Central memory CD4-positive, alpha-beta T cell (primary cell): ENCODE measurements at places on chromosomes 5 and 9.
A peak's percentile ranks its signal among the peaks of the same experiment; 100 is the strongest.

DNA sequence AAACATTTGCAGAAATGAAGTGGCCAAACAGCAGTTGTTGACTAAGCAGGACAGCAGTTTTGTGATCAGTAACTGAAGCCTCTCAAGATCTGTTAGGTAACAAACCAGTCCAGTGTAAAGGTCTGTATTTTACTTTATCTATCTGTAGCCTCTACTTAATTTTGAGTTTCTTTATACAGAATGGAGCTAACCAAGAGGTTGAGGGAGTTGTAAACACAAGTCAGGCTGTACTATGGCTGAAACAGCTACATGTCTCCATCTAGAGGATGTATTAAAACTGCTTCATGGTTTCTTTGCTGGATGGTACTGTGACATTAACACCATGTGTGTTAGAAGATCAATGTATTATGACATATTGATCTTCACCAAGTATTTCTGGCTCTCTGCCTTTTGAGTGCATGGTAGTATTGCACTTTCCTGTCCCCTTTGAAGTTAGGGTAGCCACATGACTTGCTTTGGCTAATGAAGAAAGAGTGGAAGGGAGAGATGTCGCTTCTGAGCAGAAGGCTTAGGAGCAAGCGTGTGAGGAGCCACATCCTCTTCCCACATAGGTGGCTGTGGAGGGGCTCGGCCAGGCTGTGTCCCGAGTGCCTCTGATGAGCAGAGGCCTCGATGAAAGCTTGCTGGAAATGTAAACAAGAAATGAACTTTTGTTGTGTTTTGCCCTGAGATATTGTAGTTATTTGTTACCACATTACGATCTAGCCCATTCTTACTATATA lies 105.6 kb upstream of the PCA3 start:
- peak; percentile 25 for DNase-seq

GRCh38 chr9:131379056-131379455 lies 14.8 kb upstream of the PRRC2B start:
- no peak for DNase-seq

DNA sequence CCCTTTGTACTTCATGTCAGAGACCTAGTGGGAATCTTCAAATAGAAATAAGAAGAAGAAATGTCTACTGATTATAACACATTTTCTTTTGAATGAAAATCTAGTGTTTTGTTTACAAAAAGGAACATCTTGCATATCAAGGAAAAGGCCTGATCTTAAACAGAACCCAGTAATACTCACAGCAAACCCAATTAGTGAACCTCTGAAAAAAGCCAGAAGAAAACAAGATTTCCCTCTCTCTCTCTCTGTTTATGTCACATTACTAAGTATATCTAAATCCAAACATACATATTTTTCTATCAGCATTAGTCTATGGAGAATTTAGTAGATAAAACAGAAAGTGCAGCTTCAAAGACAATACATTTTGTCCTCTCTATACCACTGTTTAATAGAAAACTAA lies 457.9 kb downstream of the NR2F1-AS1 start:
- no peak for DNase-seq

DNA sequence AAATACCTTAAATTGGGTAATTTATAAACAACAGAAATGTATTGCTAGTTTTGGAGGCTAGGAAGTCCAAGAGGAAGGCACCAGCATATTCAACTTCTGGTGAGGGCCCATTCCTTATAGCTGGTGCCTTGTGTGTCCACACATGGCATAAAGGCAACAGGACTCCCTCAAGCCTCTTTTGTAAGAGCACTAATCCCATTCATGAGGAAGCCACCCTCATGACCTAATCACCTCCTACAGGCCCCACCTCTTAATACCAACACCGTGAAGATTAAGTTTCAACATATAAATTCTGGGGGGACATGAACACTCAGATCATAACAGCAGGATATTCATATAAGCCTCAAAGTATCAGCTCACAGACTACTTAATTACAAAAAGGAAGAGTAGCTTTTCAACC lies 4.0 kb upstream of the PLAC8L1 start:
- DNase-seq, result no peak

DNA sequence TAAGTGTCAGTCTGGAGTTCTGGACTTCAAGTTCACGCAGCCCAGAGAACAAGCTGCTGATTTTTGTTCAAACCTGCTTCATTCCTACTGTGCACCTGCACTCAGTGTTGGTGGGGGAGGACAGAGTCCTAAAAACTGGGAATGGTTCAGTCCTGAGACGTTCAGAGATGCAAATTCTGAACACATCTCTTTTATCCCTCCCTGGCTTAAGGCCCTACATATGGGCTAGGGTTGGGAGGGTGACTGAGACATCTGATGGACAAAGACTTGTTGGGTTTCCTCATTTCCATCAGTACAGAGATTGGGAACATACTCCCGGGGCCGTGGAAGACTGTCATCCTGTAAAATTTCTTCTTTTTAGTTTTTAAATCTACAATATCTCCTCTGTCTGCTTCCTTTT lies 83.0 kb upstream of the TTC23L start:
- DNase-seq, result no peak

- DNase-seq, result peak; percentile 16
Observed at GRCh38 chr5:14415024-14415697, 166.4 kb upstream of the OTULINL start.

DNA sequence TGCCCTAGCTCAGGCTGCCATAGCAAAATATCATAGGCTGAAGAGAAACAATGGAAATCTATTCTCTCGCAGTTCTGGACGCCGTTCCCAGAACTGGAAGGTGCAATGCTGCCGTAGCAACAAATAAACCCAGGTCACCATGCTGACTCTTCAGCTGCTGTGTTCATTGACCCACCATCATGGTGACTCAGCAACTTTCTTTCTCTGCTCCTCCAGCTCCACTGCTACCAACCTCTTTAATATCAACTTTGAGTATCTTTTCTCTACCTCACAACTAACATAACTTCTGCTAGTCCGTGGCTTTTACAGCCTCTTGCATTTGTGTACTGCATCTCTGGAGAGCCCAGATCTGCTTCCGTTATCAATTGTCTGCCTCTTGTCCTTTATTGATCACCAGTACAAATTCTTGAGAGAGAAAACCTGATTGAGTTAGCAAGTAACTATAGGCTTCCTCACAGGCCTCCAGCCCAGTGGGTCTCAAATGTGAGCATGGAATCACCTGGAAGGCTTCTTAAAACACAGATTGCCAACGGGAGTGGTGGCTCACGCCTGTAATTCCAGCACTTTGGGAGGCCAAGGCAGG lies 47.3 kb upstream of the SLC30A5 start:
- DNase-seq, result no peak

DNA sequence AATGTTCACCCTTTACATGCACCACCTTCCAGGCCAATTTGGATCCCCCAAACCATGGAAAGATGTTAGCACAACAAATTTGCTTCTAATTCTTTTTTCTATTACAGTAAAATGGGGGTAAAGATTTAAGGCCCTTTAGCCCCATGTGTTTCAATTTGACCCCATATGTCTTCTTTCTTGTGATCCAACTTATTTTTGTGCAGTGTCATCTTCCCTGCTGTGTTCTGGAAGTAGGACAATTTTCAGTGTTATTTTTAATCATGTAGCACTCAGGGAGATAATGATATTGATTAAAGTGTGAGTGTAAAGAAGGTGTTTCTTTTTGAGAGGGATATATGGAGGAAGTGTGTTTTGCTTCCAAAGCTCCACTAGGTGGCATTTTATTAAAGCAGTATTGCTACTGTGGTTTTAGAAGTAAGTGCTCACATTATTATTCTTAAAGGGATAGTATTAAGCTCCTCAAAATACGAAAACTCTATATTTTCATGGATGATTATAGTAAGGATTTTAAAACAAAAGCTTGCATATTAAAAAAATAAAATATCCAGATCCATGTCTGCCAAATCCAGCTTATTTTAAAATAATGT lies 118.7 kb upstream of the ATP10B start:
- DNase-seq, result no peak

GRCh38 chr5:142699184-142699720 lies 13.4 kb upstream of the FGF1 start:
- peak; percentile 62 for DNase-seq

GRCh38 chr5:154793599-154794524 lies 38.7 kb downstream of the LARP1 start:
- DNase-seq, result no peak

- DNase-seq, result no peak
Observed at GRCh38 chr5:17192191-17192590, 25.2 kb upstream of the BASP1 start.

DNA sequence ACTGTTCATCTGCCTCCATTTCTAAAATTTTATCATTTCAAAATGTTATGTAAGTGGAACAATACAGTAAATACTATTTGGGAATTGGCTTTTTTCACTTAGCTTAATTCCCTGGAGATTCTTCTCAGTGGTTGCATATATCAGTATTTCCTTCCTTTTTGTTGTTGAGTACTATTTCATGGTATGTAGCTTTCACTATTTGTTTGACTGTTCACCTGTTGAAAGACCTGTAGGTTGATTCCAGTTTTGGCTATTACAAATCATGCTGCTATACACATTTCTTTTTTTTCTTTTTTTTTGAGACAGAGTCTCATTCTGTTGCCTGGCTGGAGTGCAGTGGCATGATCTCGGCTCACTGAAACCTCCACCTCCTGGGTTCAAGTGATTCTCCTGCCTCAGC lies 33.0 kb upstream of the PWWP2A start:
- no peak for DNase-seq

DNA sequence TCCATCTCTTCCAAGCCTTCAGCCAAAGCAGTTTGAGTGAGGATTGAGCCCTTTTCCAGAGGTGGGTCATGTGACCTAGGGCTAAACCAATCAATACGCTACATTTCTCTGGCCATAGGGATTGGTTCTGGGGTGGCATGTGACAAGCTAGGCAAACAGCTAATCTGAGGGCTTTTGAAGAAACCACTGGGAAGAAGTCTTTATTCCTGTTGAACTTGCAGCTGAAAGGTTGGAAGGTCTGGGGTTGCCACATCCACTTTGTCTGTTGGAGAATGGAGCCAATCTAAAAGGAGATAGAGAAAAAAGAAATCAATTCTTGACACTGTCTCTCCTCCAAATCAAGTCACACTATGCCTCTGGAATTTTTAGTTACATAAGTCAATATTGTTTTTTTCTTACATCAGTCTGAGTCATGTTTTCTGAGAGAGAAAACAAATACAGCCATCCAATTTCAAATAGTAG lies 637.8 kb upstream of the WWC1 start:
- DNase-seq, result no peak

DNA sequence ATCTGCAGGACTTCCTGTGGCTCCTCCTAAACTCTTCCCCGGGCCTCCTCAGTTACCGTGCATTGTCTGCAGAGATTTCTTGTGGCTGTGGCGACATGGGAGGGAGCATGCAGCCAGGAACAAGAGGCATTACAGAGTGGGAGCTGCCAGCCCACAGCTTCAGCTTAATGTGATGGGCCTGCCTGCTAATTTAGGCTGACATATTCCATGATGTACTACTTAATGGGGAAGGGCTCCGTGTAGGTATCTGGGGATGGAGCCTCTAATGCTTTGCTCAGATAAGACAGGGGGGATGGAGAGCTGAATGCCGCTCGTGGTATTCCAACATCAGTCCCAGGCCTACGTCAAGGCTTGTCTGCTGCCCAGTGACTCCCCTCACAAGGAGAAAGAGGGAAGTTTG lies 137.6 kb upstream of the GPR151 start:
- DNase-seq, result no peak

GRCh38 chr5:115179394-115180164 lies 9.9 kb upstream of the TRIM36 start:
- peak; percentile 9 for DNase-seq

GRCh38 chr5:38478166-38478565 lies 78.3 kb downstream of the LIFR start:
- no peak for DNase-seq

- DNase-seq, result peak; percentile 66
Observed at GRCh38 chr9:133709015-133709611, 29.0 kb downstream of the SARDH start.

DNA sequence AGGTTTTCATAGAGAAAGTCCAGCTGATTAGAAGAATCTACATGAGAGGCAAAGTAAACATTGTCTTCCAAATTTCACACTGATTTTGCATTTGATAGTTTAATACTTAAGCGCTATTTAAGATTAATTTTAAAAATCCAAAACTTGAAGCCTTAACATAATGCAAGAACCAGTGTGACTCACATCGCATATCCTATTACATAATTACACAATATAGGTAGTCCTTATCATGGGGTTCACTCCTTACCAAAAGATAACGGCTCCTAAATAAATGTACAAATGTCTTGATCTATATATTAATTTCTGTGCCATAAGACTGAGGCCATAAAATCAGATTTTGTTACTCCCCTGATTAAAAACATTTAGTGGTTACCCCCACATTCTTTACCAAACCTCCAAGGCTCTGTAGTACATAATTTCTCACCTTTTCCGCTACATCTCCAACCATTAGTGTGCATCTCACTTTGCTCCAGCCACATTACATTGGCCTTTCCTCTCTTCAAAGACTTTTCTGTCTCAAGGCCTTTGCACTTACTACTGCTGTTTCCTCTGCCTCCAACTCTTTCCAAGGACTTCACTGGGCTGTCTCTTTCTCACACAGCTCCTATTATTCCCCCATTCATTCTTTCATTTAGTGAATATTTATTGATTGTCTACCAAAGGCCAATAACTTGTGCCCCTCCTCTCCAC lies 1.0 kb downstream of the RIOK2 start:
- no peak for DNase-seq

- DNase-seq, result no peak
Observed at GRCh38 chr9:126149661-126150060, 177.0 kb upstream of the MVB12B start.

- DNase-seq, result no peak
Observed at GRCh38 chr9:96133321-96134021, 168.5 kb downstream of the HSD17B3 start.

- no peak for DNase-seq
Observed at GRCh38 chr9:36924071-36924470, 110.0 kb downstream of the PAX5 start.

DNA sequence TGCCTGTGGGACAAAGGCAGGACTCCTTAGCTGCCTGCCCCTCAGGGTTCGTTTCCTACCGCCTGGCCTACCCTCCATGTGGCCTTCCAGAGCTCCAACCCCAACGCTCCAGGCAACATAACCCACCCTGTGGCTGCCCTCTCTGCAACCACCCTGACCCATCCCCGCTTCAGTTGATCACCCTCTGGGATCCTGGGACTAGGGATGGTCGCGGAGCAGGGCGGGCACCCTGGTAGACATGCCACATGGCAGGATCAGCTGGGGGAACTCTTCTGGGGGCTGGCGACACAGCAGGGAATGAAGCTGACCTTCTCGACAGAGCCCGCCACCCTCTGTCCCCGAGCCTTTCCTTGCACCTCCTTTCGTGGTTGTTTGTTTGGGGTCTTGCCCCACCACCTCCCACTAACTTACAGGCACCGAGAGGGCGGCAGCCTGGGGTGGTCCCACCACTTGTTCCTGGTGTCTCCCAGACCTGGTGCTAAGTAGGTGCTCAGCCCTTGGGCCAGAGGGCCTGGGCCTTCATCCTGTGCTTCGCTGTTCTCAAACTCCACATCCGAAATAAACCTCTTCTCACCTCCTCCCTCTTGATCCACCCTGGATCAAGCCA lies 243.1 kb downstream of the PBX3 start:
- no peak for DNase-seq

- DNase-seq, result no peak
Observed at GRCh38 chr5:14557203-14557770, 24.3 kb upstream of the OTULINL start.
